Substantia nigra (tissue), 51 donors: ENCODE measurements at places on chromosomes 6 and 20.

- no peak for DNase-seq
Observed at GRCh38 chr6:18216411-18216810, 47.9 kb downstream of the DEK start.

DNA sequence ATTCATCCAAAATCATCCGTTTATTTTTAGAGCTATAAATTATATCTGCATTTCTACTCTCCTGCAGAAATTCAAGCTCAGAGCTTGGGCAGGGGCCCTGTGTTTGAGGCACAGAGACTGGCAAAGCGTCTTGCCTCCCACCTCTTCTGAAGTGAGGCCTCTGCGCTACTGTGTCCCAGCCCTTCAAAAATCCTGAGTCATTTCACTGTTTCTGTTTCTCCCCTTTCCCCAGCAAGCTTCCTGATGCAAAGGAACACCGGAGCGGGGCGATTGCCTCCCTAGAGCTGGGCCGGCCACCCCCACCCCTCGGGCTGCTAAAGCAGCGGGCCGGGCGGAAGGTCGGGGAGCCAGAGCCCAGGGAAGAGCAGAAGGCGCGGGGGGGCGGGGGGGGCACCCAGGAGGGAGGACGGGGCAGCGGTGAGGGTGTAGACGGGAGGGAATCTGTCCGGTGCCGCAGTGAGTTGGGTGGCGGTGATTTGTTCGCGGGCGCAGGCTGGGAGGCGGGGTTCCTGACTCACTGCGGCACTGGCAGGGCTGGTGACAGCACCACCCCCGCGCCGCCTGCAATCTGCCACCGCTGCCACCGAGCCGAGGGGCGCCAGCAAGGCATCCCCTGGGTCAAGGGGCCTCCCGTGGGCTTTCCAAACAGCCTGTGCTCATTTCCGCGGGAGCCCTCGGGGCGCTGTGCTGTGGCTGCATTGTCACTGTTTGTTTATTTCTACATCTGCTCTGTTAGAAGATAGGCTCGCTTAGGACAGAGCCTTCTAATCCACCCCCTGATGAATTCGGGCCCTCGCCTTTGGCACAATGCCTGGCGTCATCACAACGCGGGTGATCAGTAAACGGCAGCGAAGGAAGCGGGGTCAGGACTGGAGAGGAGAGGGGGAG, 46.5 kb upstream of the SNAP25 start:
- DNase-seq: peak; percentile 8

DNA sequence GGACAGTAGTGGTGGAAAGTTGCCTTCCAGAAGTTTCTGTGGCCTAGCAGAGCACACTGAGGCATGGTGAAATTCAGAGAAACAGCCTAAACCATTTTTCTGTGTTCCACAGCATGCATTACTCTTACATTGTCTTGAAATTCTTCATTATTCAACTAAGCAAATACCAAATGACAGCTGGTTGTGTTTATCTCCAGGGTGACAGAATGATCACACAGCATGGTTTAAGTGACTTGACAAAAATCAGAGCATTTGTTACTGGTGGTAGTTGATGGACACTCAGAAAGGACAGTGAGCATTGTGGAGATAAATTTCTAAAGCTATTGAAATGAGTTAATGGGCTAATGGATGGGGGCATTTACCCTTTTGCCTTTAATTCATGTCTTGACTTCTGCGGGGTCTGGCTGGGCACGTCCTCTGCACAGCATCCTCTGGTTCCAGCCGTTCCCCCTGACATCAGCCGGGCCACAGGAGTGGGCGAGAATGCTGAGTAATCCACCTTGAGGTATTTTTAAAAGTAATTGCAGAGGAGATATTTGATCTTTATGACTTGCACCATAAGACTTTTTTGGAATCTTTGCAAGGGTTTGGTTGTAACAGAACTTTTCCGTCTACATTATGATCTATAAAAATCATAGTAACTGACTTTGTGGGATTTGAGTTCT, 78.9 kb upstream of the SCP2D1 start:
- no peak for DNase-seq

GRCh38 chr20:18839507-18840247, 26.1 kb downstream of the SCP2D1 start:
- no peak for DNase-seq

DNA sequence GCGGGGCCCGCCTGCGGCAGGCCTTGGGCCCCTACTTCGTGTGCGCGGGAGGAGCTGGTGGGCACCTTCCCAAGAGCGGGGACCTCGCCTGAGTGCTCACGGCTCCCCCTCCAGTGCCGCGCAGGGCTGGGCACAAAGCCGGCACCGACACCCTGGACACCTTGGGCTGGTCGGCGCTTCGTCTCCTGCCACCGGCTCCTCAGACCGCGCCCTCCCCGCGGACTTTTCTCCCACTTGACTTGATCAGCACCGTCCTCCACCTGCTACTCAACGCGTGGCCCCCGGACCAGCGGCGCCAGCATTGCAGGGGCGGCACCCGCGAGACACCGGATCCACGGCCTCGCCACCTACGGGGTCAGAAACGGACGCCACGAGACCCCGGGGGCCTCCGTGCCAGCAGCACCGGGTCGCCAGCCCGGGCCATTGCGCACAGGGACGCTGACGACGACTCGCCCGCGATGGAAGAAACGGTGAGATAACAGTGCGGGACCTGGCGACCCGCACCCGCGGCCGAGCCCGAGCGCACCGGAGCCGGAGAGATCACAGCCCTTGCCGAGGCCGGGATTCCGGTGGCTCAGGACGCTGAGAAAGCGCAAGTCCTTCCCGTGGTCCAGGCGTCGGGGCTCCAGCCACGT, 154.2 kb downstream of the DLL1 start:
- DNase-seq: no peak

DNA sequence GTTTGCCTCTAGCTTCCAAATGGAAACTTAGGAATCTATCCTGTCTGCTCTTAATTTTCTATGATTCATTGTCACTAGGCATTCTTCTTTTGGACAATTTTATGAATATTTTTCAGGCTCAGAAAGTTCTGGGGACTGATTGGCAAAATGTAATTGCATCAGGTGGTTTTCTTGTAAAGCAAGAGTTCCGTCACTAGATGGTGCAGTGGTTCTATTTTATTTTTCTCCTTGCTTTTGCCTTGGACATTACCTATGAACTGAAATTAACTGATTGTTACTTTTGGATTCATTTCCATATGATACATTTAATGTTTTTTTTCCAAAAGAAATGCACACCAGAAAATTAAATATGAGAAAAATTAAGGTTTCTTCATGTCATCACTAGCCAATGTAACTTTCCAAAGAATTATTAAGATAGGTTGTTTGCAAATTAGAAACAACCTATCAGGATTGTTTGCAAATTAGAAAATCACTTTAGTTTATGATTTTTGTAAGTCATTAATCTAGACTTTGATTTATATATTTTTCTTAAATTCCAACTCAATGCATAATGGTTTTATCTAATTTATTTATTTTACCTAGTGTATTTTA, 48.0 kb downstream of the TMEM170B start:
- no peak for DNase-seq

DNA sequence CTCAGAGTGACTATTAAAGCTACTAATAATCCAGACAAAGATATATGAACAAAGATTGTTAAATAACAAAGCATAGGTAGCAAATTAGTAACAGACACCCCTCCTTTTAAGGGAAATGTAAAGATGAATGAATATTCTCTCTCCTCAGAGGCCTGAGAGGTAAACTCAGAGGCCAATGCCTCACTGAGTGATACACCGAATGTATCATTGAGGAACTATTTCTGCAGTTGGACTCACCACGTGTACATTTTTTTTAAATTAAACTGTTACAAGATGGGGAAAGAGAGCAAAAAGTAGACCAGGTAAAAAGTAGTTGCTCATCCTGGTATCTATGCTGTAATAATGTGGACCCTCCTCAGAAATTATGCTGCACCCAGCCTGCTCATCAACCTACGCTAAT, 72.3 kb upstream of the IPCEF1 start:
- DNase-seq: no peak

- no peak for DNase-seq
Observed at GRCh38 chr6:134161041-134161440, 108.6 kb upstream of the SLC2A12 start.

DNA sequence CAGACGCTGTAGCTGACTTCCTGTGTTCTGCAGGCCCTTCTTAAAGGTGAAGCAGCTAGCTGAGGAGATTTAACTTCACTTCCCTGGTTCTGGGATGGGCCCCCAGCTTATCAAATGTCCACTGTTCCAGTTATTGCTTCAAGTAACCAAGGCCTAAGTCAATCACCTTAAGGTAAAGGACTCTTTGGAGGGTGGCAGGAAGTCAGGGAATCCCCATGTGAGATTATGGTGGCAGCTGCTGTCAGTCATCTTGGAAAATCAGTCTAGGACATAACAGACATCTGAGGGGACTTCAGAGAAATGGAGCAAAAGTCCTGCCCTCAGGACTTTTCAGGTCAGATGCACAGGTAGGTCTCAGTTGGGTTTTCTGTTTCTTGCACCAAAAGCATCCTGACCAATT, 3.8 kb downstream of the ELOVL5 start:
- no peak for DNase-seq

GRCh38 chr6:3770023-3770720, 18.7 kb upstream of the PXDC1 start:
- DNase-seq: no peak

- DNase-seq: no peak
Observed at GRCh38 chr6:108166664-108167448, 1.0 kb downstream of the NR2E1 start.

DNA sequence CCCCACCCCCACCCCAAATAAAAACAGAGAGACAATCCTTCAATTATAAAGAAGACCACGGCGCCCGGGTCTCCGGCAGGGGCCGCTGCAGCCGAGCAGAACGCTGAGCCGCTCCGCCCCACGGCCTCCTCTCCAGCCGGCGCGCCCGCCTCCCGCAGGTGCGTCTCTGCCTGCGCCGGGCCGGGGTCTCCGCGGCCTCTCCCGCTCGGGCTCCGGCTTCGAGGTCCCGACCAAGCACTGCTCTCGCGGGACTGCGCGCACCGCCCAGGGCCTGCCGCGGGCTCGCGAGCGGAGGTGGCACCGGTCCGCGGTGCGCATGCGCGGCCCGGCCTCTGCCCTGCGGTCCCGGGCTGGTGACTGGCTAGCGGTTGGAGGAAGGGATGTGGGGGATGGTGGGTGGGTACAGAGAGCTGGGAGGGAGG, 241 bp upstream of the SIRT5 start:
- peak; percentile 84 for DNase-seq
